ENCODE measurements at places on chromosomes 4 and X.
A peak's percentile ranks its signal among the peaks of the same experiment; 100 is the strongest.

DNA sequence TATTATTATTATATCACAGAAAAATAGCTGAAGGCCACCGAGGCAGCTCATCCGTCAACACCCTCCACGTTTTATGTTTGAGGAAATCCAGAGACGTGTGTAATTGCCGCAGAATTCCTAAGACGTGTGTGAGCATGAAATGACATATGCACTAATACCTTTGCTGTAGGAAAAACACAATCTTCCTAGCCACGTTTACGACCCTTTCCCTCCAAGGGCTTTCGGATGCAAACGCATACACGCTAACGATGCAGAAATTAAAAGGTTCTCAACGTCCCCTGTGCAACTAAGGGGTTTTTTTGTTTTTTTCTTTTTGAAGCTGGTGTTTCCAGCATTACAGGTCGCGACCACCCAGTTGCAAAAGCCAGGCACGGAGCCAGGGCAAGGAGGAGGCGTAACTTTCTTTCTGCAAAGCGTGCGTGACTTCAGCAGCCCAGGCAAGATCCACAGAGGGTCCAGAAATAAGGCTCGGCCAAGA lies 33.8 kb downstream of the CRLF2 start:
- no peak for DNase-seq

GRCh38 chrX:22192419-22193060 lies 80.2 kb upstream of the CBLL2 start:
- peak; percentile 42 for DNase-seq

- DNase-seq, result peak; percentile 46
Observed at GRCh38 chrX:136627409-136627808, 20.5 kb upstream of the CD40LG start.

- DNase-seq, result no peak
Observed at GRCh38 chrX:96425200-96425599, 259.4 kb upstream of the DIAPH2 start.

DNA sequence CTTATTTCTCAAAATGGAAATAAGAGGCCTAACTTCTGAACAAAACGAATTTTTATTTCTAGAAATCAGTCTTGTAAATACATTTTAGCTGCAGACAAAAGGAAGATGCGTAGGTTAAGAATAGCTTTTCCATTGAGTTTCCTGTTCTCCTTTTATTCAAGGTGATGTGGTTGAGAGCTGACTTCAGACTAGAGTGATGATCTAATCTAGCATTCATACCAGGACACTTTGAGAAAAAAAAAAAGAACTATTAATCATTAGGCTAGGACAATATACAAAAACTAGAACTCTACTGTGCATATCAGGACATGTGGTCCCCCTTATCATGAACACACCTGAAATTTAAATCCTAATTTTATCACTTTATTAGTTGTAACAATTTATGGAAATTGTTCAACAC lies 884.5 kb upstream of the EPHA5 start:
- DNase-seq, result no peak

DNA sequence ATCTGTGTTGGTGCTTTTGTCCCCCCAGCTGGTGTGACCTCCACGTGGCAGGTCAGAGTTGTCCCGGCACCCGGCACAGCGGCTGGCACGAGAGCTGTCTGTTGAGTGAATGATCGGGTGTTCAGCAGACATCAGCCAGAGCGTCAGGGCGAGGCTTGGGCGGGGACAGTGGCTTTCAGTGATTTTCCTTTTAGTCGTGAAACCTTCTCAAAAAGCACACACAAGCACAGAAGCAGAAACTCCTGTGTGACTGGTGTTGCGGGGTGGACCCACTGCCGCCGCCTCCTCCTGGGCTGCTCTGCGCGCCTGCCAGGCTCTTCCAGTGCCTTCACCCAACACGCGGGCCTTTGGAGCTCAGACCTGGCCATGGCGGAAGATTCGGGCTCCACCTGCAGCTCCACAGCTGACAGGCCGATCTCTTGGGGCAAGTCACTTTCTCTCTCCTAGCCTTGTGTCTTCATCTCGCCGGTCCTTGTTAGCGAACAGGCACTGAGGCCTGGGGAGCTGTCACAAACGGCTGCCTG lies 51.4 kb upstream of the HGFAC start:
- DNase-seq, result no peak

- peak; percentile 27 for DNase-seq
Observed at GRCh38 chrX:7088968-7089615, 58.4 kb upstream of the STS start.

DNA sequence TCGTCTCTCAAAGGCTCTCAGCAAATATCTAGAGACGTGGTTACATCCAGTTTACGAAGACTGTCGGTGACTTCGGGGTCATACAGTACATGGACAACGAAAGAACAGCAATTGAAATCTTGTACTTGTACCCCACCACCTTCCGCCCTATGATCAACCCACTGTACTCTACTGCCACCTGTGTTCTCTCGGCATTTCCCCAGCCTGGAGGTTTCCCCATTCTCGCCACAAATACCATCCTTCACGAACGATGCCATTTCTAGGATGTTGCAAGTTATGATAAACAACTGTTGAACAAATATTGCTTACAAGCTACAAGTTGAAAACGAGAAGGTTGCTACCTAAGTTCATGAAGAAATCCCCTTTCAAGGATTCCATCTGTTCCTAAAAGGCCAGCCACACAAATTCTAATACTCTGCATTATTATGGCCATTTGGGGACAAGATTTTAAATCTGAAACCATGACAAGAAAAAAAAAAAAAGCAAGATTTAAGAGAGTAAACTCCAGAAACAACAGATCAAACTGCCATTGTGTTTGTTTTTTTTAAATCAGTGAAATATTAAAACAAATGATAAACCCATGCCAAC lies 1.6 kb downstream of the APBB2 start:
- peak; percentile 5 for DNase-seq

DNA sequence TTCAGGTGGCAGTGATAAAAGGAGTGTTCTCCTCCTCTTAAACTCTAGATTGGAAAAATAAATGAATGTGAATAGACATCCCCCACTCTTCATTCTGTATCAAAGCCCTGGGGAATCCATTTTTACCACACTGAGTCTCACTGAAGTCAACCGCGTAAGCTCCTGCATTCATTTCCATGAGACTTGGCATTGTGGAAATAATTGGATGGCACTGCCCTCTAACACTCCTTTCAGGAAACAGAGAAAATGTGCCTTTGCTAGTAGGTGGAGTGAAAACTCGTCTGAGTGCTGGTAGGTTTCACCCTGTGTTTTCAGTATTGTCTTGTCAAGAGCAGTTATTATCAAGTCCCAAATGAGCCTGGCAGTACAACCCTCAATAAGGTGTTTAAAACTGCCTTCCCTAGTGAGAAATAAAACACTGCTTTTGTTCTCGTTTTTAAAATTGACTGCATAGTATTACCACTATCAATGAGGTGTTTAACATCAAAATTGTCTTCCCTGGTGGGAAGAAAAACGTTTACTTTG lies 9.7 kb upstream of the CDKN2AIP start:
- no peak for DNase-seq

GRCh38 chr4:87144356-87144755 lies 76.1 kb downstream of the KLHL8 start:
- DNase-seq, result no peak

- DNase-seq, result no peak
Observed at GRCh38 chr4:111269439-111269838, 646.6 kb upstream of the PITX2 start.

DNA sequence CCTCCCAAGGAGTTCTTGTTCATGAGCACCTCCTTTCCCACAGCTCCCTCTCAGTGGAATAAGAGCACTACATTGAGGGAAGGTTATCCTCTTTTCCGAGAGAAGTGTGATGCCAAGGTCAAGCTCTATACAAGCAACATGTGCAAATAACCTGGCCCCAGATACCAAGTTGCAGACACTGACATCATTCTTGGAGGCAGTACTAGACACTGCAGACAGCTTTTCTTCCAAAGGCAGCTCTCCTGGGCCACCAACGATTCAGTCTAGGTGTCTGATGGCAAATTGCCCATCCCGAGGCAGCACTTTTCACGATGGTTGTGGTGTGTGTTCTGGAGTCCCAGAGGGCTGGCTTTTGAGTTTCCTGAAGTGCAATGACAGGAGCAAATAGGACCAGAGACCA lies 384.9 kb downstream of the TLL1 start:
- no peak for DNase-seq

DNA sequence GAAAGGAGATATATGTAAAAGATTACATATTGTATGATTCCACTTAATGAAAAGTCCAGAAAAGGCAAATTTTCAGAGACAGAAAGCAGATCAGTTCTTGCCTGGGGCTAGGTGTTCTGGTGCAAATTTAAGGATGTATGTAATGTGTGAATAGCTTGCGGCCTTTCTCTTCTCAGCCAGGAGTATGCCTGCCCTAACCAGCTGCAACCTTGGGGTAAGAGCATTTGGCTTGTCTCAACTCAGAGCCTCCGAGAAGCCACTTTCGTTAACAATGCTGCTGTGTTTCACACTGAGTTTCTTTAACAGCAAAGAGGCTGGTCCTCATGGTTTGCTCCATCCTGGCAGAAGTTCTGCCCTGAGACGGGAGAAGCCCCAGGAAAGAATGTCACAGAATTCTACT lies 102.7 kb downstream of the SPCS3 start:
- DNase-seq, result no peak

DNA sequence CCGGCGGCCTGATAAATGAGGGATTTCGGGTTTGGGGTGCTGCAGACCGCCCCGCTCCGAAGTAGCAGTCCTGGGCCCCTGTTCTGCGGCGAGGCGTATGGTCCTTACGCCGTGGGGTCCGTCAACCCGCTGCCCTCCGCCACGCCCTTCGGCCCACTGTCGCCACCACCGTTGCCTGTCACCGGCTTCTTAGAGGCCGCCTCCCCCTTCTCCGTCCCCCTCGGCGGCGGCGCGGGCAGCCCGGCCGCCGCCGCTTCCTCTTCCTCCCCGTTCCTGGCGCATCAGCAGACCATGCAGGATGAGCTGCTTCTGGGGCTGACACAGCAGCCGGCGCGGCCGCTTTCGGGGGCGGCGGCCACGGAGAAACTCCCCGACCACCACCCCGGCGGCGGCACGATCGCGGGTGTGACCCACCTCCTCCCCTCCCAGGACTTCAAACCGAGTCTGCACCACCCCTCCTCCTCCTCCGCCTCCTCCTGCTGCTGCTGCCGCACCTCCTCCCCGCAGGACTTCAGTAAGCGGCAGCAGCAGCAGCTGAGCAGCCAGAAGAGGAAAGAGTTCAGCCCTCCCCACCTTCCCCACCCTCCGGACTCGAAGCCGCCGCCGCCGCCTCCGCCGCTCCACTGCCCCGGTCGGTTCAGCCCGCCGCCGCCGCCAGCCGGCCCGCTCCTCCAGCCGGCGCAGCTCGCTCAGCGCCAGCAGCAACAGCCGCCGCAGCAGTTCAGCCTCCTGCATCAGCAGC lies 549 bp downstream of the CPEB2 start:
- peak; percentile 86 for DNase-seq

DNA sequence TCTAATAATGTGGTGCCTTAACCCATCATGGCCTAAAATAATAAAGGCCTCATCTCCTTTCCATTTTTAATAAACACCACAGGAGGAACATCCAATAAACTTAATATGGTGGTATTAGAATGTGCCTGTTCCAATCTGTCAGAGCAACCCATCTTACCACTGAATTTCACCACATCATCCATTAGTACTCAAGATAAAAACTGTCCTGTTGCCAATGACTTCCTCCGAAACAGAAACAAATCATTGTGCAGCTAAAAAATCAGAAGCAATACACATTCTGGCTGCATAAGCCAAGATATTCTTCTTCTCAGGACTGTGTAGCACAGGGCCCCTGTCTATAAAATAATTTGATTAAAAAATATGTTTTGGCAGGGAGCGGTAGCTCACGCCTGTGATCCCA lies 18.5 kb downstream of the TLR10 start:
- DNase-seq, result no peak

DNA sequence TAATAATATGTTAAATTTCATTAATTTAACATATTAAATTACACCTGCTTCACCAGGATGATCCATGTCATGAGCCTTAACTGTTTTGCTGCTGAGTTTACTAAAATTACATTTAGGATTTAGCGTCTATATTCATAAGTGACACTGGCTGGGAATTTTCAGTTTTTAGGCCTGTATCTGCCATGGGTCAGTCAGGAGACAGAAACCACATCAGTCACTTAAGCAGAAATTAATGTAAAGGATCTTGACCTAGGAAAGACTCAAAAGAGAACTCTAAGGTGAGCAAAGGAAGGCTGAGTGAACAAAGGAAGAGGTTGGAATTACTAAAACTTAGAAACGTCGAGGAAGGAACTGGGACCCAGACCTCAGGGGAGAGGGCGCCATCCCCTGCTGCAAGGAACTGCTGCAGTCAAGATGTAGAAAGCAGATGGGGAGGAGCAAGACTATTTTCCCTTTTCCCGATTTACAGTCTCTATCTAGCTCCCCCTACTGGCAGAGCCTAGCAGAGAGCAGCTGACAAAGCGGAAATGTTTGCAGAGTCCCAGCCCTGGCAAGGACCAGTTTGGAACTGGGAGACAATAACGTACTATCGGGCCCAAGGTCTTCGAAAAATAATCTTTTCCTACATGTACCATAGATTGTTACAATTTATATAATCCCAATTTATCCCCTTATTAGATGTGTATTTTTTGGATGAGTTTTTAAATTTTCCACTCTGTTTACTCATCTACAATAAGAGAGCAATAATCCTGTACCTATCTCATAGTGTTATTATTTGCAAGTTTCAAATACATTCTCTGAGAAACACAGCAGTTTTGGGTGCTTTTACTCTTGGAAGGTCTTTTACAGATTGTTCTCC lies 22.6 kb upstream of the RBBP7 start:
- DNase-seq, result peak; percentile 68

- peak; percentile 53 for DNase-seq
Observed at GRCh38 chr4:7719354-7720174, 220.1 kb downstream of the AFAP1 start.

- DNase-seq, result no peak
Observed at GRCh38 chr4:182920676-182921075, 3.5 kb upstream of the DCTD start.

DNA sequence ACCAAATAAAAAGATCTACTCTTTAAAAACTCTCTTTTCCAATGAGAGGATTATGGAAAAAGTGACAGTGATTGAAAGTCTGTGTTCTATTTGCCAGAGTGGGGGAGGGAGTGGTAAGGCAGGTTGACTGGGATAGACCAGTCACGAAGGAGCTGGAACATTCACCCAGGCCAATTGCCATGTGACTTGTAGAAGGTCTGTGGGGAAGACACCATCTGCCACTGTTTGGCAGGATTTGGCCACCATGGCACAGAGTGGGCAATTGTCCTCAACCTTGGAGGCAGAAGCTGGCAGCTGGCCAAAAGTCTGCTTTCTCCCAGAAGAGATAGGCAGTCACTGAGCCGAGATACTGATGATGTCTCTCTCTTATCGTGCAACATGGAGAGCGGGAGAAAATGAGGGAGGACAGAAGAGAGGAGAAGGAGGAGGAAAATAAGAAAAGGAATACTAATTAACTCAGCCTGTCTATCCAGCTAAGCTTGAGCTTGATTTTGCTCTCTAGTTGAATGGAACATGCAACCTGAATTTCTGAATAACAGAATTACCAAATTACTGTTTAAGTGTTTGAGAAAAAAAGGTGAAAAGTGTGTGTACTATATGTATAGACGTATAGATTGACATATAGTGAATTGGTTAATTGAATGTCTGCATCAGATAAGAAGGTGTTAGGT lies 267.1 kb downstream of the ARHGAP24 start:
- DNase-seq, result no peak

DNA sequence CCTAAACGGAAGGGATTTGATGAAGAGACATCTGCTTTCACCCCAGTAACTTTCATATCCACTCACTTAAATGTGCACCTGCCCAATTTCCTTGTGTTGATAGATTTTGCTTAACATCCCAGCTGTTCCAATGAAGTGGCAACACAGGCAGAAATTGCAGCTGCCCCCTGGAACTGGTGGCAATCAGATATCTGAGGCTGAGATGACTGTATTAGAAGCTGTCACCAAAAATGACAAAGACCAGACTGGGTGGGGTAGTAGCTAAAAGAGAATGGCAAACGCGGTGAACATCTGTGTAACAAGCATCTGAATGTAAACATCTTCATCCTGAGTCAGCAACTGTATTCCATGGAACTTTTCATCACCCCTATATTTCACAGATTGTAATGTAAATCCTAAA lies 17.1 kb downstream of the GABRA2 start:
- DNase-seq, result no peak

Measured in CD4-positive, alpha-beta T cell treated with Interleukin-12 subunit alpha and Interleukin-12 subunit beta, for 1 hour (primary cell).